ENCODE measurements at places on chromosomes 13 and 19.
A peak's percentile ranks its signal among the peaks of the same experiment; 100 is the strongest.

DNA sequence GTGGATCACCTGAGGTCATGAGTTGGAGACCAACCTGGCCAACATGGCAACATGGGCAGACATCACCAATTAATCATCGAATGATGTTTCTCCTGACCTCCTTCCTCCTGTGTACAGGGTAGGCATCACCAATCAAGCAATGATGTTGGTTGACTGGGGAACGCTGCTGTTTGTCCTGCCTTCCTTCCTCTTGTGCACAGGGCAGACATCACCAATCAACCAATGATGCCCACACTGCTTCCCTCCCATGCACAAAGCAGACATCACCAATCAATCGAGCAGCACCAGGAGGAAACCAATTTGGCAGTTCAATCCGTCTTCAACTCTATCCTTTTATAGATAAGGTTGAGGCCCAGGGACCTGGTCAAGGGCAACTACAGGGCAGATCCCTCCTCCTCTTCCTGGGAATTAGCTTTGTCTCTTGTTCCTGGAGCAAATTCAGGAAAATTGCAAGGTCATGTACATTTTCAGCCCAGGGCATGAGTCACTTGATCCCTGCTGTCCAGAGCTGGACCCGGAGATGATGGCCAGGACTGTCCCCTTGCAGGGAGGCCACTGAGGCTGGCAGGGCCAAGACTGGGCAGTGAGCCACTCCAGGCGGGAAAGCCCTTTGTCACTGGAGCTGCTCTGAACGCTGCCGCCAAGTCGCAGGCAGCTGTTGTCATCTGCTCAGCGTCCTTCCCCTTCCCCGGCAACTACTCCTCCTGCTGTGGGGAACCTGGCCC lies 5.3 kb upstream of the CSNK1G2 start:
- DNase-seq: no peak

GRCh38 chr13:111508902-111509509 lies 188.6 kb downstream of the TEX29 start:
- no peak for DNase-seq

DNA sequence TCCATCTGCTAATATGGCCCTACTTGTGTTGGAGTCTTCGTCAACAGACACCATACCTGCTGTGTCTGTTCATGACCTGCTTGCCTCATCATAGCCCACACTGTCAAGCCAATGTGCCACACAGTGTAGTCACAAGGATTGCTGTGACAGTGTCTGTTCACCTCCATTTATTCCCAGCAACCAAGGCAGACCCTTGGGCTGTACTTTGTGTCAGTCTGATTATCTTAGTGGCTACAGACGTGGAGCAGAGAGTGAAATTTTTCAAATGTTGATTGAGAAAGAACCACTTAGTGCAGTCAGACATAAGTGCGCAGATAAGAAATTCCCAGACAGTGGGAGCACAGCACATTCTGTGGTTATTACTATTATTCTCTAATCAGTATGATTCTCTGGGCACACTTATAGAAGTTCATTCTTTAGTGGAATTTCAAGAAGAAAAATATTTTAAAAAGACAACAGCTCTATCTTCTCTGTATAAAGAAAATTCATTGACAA lies 184.6 kb downstream of the GPC6 start:
- no peak for DNase-seq

- DNase-seq: peak; percentile 31
Measured at GRCh38 chr13:30464496-30465342, 1.0 kb downstream of the HMGB1 start.

DNA sequence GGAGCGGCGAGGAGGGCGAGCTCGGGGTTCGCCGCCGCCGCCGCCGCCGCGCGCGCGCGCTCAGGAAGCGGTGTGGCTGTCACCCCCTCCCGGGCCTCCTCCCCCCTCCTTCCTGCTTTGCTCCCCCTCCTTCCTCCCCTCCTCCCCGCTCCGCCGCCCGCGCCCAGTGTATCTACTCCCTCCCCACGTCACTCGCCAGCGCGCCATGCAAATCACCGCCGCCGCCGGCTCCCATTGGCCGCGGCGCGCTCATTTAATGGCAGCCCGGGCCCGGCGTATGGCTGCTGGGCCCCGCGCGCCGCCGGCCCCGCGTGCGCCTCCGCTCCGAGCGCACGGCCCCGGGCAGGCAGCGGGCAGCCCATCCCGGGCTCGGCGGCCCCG lies 335 bp upstream of the SOX1 start:
- no peak for DNase-seq

DNA sequence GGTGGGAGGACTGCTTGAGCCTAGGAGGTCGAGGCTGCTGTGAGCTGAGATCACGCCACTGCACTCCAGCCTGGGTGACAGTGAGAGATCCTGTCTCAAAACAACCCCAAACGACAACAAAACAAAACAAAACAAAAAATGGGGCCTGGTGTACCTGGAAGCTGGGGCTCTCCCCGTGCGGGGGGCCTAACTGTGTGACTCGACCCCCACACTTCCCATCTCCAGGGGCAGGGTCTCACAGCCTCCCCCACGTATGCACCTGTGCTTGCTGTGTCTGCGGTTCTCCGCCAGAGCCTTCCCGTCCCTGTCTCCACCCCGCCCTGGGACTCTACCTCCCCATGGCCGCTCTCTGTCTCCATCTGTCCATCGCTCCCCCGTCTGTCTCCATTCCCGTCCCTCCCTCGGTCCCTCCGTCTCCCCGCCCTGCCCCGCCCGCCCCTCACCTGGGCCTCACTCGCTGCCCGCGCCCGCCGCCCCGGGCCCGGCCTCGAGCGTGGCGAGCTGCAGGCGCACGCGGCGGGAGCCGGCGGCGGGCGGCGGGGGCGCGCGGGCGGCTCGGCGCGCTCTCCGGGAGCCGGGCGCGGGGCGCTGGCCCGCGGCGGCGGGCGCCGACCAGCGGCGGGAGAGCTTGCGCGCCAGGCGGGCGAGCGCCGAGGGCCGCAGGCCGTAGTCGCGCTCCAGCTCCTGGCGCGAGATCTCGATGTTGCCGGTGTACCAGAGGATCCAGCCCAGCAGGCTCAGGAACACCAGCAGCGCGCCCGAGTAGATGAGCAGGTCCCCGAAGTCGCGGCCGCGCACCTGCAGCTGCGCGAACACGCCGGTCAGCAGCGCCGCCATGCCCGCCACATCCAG lies 587 bp downstream of the TMEM238 start:
- DNase-seq: no peak

DNA sequence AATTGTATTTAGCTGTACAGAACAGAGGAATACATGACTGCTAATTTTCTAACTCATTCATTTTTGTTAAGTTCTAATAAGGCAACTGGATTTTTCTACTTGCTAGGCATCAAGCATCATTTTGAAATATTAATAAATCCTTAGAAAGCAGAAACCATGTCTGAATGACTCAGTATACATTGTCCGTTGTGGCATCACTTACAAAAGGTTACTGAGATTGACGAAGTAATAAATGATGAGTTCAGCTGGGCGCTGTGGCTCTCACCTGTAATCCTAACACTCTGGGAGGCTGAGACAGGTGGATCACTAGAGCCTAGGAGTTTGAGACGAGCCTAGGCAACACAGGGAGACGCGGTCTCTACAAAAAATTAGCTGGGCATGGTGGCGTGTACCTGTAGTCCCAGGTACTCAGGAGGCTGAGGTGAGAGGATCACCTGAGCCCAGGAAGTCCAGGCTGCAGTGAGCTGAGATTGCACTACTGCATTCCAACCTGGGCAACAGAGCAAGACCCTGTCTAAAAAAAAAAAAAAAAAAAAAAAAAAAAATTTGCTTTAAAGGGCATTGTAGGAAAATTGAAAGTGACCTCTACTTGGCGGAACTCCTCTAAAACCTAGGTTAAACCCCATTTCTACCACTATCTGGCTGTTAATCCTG lies 36.6 kb downstream of the LHFPL6 start:
- DNase-seq: peak; percentile 65

DNA sequence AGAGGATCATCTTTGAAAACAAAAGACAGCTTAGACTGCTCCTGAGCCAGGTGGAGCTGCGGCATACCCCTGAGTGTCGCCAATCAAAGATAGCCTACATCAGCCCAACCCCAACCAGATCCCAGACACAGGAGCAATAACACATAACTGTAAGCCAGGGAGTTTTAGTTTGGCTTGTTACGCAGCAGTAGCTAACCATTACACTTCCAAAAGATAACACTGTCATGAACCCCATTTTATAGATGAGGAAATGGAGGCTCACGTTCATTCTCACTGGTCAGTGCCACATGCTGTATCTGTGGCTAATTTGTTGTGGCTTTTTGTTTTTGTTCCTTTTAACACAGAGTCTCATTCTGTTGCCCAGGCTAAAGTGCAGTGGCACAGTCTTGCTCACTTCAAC lies 47.3 kb downstream of the TINCR start:
- DNase-seq: no peak

Data from foreskin keratinocyte (primary cell).